RWPE1 (cell line): ENCODE measurements at places on chromosomes 5 and 9.

DNA sequence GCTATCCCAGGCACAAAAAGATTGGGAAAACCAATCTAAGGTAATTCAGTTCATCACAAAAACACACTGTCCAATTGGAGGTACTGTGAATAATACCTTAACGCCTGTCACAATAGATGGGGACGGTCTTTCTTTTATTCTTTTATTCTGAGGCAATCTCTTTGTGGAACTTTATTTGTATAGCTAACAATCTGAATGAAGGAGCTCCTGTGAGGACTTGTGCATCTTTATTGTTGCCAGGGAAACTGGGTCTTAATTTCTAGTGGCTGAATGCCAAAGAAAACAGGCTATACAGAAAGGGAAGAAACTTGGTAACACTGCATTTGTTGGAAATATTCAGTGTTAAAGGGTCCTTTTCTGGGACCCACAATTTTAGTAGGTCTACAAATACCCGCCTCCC is 546.9 kb upstream of the C9orf72 start:
- no peak for DNase-seq

DNA sequence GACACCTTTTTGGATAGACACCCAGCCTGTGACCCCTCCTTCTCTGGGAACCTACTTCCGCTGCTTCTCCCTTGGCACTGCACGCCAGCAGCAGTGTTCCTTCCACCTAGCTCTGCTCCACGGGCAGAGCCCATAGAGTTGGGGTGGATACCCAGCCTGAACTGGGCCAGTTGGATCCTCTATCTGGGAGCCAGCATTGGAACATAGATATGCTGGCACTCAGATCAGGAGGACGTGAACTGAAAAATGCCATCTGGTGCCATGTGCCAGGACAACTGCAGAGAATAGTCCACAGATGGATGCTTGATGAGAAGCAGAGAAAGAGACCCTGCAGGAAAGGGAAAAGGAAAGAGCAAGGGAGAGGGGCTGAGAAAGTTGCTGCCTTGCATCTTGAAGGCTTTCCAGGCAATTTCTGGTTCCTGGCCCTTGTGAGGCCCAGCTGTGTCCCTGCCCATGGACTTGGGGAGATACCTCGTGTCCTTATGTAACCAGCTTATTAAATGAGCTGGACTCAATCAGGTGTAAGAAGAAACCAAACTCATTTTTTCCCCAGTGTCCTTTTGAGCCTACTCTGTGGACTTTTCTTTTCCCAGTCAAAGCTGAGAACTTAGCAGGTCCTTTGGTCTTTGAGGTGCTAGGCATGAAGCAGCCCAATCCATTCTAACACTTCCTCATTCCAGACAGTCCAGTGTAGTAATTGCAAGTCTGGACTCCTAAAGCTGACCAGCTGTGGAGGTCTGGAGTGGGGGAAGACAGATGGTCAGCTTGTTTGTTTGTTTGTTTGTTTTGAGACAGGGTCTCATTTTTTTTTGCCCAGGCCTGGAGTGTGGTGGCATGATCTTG is 39.1 kb downstream of the ANGPTL2 start:
- no peak for DNase-seq

DNA sequence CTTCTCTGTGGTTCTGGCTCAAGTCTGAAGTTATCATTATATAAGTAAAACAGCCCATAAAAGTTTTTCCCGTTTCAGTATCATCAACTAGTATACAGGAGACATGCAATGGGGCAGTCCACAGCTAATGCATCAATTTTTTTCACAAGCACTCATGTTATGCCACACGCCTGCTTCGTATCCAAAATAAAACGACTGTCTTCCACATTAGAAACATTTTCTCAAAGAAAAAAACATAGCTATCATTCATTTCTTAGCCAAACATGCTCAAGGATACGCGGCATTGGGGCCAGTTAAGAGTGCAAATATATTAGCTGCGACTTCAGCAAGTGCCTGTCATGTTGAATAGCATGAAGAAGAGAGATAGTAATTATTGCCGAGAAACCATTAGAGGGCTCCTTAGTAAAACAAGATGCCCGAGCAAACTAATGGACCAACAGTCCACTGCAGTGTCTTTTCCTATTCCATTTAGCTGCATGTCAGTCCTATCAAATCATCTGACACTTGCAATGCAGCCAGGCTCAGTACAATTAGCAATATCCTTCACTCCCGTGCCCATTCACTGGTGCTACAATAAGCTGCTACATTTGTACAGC is 68.5 kb downstream of the BNC2 start:
- DNase-seq: no peak

DNA sequence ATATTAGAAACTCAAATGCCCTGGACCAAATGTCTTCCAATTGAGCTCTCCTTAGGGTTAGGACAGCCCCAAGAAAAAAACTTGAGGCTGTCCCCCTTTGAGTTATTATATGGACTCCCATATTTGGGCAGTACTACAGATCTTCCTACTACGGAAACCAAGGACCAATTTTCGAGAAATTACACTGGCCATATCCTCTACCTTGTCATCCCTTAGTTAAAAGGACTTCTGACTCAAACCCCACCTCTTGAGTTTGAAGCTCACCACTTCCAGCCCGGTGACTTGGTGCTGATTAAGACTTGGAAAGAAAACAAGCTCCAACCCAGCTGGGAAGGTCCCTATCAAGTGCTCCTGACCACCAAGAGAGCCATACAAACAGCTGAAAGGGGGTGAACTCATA is 497.0 kb upstream of the GRAMD2B start:
- no peak for DNase-seq

- no peak for DNase-seq
These were observed 2.3 kb downstream of the DENND4C start for GRCh38 chr9:19232823-19233194.

- DNase-seq: no peak
These were observed 7.3 kb upstream of the NR4A3 start for GRCh38 chr9:99814359-99814758.

- no peak for DNase-seq
These were observed 5.8 kb downstream of the GRK6 start for GRCh38 chr5:177432143-177432838.

DNA sequence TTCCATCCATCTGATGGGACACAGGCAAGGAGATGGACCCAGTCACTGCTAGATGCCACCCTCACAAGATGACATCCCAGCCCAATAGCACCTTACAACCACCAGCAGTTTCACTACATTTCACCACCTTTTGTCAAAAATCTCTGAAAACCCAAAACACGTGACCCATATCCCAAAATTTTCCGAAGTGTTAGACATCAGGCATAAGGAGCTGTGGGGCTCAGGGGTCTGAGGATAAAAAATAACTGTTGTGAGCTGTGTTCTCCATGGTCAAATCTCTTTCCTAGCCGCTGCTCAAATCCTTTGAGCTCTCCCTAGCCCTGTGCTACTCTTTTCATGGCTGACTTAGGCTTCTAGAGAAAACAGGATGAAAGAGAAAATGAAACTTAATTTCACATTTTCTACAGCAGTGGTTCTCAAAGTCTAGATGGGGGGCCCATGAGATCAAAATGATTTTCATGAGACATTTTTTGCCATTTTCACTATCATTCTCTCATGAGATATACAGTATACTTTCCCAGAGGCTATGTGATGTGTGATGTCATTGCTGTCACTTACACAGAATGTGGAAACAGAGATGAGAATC is 40.7 kb downstream of the TIMD4 start:
- DNase-seq: no peak
